Right lung (tissue), 10 donors: ENCODE measurements at places on chromosomes 11 and 22. TPM values are rescaled to one million over a fixed set of nuclear protein-coding genes. Genes with fewer than 3 reads are reported as not detected.
A peak's percentile ranks its signal among the peaks of the same experiment; 100 is the strongest.

STT3A gene
- polyA plus RNA-seq = 184 TPM

POGLUT3 gene
- 60.0 TPM for polyA plus RNA-seq

SLC22A8 gene
- 0.04 TPM for polyA plus RNA-seq

ARHGEF17 gene
- polyA plus RNA-seq = 85.9 TPM

FAM111B gene
- 14.5 TPM for polyA plus RNA-seq

- peak; percentile 37 for DNase-seq
Observed at GRCh38 chr11:100719809-100720221, 32.7 kb downstream of the ARHGAP42 start.

GRCh38 chr22:21605887-21606564, 23.8 kb downstream of the YDJC start:
- DNase-seq = no peak

DNA sequence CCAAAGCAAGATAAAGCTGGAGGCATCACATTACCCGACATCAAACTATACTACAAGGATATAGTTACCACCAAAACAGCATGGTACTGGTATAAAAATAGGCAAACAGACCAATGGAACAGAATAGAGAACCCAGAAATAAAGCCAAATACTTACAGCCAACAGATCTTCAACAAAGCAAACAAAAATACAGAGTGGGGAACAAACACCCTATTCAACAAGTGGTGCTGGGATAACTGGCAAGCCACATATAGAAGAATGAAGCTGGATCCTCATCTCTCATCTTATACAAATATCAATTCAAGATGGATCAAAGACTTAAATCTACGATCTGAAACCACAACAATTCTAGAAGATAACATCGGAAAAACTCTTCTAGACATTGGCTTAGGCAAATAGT, 50.0 kb upstream of the CLTCL1 start:
- DNase-seq = no peak

GRCh38 chr11:61011229-61011870, 39.9 kb downstream of the CD6 start:
- DNase-seq = no peak

- DNase-seq = no peak
Observed at GRCh38 chr11:70138403-70138802, 60.3 kb downstream of the ANO1 start.

DNA sequence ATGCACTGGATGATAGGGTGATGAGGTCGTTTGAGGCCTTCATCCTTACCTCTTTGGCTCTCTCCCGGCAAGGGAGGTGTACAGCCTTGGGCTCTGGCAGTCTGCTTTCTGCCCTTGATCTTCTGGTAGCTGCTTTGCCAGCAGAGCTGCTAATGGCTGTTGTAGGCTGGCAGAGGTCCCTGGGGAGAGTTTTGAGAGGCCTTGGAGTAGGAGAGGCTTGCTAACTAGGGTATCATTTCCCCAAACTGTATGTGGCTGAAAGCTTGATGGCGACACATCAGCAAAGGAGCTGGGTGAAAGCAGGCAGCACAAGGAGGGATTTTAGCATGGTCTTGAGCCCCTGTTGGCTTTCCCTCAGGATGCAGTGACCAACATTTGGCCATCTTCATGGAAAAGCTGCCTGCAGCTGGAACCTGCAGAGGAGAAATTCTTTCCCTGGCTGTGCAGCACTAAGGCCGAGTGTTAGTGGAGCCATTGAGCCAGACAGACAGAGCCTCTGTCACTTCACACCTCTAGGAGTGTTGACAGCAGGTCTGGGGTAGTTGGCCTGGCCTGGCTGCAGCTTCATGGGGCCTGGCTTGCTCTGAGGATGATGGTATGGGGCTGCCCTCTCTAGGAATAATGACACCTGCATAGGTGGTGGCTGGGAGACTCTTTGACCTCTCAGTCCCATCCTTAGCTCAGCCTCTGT, 3.5 kb upstream of the AMPD3 start:
- DNase-seq = no peak

- DNase-seq = no peak
Observed at GRCh38 chr22:30178181-30179126, 68.1 kb downstream of the LIF start.

DNA sequence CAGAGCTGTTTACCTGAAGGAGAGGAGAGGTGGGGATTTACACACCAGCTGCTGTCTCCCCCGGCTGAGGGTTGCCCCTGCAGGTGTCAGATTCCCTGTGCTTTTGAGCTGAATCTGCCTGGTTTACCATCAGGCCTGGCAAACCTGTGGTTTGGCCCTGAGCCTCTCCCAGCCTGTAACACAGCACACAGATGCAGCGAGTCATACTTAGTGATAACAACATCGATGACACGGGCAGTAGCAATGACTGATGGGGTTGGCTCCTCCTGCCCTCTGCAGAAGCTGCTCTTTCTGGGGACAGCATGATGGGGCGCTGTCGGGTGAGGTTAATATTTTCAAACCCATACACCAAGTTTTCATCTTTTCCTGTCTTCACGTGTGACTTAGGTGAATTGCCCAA, 380.0 kb upstream of the B3GAT1 start:
- DNase-seq = no peak
